ENCODE measurements at places on chromosomes 1 and 21. TPM values are rescaled to one million over a fixed set of nuclear protein-coding genes. Genes with fewer than 3 reads are reported as not detected.
A peak's percentile ranks its signal among the peaks of the same experiment; 100 is the strongest.

SELL gene
- total RNA-seq = 362 TPM

- H3K36me3 ChIP-seq = no peaks in the 10 kb centered on the region
- peaks cover 80% of the 10 kb centered on the region for H3K4me1 ChIP-seq
- H3K27ac ChIP-seq = no peak overlapping the region
- DNase-seq = no peak
- H3K27me3 ChIP-seq = no peaks in the 10 kb centered on the region
Measured at GRCh38 chr1:234727018-234727940, 117.3 kb upstream of the IRF2BP2 start.

ATP8B2 gene
- total RNA-seq = 28.7 TPM

FYB2 gene
- not detected for total RNA-seq

DNA sequence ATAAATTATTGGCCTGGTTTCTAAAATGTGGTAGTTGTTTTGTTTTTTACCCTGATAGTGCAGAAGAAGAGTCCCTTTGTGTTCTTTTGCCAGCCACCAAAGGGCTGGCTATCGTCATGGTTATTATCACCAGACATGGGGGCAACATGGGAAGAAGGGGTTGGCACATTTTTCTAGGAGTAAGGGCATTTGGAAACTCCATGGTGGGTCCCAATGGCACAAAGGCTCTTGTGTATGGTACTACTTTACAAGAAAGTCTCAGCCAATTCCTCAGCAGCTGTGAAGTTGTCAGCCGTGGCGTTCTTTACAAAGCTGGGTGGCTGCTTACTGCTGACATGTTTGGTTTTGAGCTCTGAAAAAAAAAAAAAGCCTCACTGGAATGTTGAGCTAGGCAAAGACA, 330.4 kb upstream of the ESRRG start:
- H3K36me3 ChIP-seq = no peaks in the 10 kb centered on the region
- H3K27ac ChIP-seq = no peak overlapping the region
- H3K27me3 ChIP-seq = peaks cover 4% of the 10 kb centered on the region
- H3K4me3 ChIP-seq = no peak overlapping the region
- no peak for DNase-seq
- no peaks in the 10 kb centered on the region for H3K4me1 ChIP-seq

DNA sequence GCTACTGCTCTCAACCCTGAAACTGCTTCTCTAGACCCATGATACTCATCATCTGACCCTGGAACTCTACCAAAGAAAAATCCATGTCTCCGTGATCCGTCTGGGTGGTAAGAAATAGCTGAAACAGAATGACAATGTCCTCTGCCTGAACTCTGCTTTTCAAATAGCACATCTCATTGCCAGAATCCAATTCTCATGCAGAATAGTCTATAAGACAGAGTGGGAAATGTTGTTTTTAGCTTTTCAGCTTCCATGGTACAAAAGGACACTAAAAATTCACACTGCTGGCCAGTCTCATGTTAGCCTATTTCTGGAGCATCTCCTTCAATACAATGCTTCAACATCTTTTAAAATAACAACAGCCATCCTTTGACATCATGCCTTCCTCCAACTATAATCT, 1355.8 kb upstream of the PRMT6 start:
- no peaks in the 10 kb centered on the region for H3K36me3 ChIP-seq
- DNase-seq = no peak
- no peaks in the 10 kb centered on the region for H3K27me3 ChIP-seq
- H3K4me3 ChIP-seq = no peak overlapping the region
- no peak overlapping the region for H3K27ac ChIP-seq
- H3K4me1 ChIP-seq = no peaks in the 10 kb centered on the region

PLEKHN1 gene
- 0.52 TPM for total RNA-seq

DNA sequence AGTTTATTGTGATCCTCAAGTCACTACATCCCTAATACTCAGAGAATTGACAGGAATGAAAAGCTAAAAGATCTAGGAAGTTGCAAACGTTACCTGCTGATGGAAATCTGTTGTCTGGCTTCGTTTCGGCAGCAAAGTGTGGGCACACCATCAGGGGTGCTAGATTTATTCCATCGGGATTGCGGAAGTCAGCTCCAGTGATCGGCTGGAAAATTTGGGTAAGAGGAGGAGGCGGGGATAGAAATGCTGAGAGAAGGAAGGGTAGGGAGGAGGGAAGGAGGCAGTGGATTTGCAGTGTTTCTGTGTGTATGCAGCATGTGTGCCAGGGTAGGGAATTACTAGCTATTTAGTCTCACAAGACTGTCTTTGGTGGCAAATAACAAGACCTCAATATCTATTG, at the start of gene CTSK:
Gene CTSK (minus strand): TSS at position 140 of the 400 bp plus-strand sequence. CDS start 1,455 bp downstream, outside the sequence.
- H3K4me3 ChIP-seq = peak within 1 kb of the TSS; percentile 3
- no peak within 1 kb of the TSS for H3K27ac ChIP-seq
- H3K4me1 ChIP-seq = peaks cover 16% of the 10 kb centered on the region

Data from activated naive CD4-positive, alpha-beta T cell treated with anti-CD3 and anti-CD28 coated beads for 36 hours (primary cell).